RPMI8226 (cell line): ENCODE measurements at places on chromosomes 11 and 22.

DNA sequence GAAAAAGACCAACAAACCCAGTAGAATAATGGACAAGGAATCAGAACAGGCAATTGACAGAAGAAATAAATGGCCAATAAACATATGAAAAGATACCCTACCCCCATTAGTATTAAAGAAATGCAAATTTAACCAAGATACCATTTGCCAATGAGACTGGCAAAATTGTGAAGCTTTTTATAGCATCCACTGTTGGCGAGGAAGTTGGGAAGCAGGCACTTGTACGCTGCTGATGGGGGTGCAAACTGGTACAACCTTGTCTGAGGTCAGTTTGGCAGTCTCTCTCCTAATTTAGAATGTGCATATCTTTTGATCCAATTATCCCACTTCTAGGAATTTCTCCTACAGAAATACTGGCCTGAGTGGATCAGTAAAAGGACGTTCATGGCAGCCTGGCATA lies 8.6 kb upstream of the NRXN2 start:
- no peak for DNase-seq

DNA sequence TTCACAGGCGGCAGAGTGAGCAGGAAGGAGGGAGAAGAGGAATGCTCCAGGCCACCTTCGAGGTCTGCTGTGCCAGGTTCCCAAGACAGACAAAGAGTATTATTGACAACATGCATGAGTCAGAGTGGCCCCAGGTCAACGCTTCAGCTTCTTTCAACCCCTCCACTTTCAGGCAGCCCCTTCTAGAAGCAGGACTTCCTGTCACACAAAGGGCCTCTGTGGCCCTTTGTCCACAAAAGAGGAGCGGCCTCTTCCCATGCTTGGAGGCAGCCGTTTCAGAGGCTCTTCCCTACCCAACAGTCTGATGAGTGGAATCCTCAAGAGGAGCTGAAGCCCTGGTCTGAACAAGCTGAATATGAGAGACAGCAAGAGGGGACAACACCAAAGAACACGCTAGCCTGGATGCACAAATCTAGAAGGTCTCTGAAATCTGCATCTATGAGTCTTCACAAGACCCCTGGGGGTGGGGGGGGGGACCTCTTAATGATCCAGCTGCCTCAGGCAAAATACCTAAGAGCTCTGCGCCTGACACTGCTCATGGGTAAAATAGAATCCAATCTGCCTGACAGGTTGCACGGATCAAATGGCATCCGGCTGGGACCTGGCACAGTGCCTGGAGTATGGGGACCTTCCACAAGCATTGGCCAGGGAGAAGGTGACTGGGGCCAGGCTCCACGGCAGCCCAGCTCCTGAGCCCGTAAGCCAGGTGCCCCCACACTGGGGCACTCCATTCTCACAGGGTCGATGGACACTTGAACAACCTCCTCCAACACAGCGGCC lies 67.5 kb downstream of the PACSIN2 start:
- no peak for DNase-seq

DNA sequence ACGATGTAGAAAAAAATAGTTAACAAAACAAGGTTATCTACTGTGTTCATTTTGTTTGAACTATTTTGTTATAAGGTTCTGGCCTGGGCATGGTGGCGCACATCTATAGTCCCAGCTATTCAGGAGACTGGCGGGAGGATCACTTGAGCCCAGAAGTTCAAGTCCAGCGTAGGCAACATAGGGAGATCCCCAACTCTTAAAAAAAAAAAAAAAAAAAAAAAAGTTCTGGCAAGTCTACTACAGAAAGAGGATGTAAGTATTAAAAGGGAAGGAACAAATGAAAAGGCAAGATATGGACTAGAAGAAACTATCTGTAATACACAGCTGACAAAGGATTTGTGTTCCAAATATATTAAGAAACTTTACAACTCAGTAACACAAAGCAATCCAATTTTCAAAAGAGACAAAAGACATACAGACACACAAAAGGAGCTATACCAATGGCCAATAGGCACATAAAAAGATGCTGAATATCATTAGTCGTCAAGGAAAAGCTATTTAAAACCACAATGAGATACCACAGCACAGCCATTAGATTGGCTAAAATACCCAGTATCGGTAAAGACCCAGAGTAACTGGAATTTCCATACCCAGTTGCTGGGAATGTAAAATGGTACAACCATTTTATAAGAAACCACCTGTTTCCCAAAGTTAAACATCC lies 27.4 kb downstream of the RRAS2 start:
- DNase-seq: no peak

DNA sequence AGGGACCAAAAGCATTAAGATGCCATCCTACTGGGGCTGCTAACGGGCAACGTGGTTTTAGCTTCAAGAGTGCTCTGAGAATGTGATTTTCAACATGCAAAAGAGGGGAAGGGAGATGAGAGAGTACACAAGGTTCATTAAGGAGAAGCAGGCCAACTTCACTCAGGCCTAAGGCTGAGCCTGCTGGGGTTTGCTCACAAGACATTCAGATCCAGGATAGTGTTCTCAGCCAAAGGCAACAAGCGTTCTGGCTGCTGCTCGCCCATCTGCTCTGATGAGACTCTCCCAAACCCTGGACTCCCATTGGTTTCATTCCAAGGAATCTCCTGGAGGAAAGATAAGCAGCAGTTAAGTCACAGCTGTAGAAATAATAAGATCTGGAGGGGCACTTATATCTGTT lies 23.6 kb upstream of the UPB1 start:
- DNase-seq: no peak

DNA sequence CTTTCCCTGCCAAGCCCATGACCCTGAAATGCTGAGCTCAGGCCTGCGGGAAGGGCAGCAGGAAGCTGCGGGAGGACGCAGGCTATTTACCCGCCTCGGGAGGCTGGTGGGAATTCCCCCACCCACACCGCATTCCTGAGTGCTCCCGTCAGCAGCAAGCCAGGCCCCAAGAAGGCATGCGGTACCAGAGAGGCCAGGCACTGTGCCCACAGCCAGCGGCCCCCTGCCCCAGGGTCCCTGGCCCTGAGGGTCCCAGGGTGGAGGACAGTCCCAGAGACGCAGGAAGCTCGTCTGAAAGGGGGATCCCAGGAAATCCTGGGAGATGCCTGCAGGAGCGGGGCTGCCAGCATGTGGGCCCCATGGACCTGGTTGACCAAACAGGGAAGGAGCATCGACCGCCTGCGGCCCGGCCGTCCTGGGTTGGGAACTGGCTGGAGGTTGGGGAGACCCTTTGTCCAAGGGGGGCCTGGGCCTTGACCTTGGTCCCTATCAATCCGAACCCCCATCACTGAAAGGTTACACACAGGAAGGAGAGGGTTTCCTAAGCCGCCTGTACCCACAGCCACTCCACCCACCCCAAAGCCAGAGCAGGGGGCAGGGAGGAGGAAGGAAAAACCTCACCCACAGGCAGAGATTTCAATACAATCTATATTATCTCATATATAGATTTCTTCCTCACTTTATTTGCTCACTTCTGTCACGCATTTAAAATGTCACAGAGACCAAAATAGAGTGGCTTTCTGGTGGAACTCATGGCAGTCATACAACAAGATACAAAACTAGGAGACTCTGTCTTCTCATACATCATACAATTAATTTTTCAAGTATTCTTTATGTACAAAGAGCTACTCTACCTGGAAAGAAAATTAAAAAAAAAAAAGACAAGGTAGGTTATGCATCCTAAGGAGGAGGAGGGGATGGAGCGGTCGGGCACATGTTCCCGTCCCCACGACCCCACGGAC lies 17.1 kb downstream of the MAFF start:
- DNase-seq: no peak
